ENCODE measurements at places on chromosomes 7 and 10. TPM values are rescaled to one million over a fixed set of nuclear protein-coding genes. Genes with fewer than 3 reads are reported as not detected.

The GBX1 gene
- total RNA-seq = not detected

The OR2A12 gene
- not detected for total RNA-seq

The ZNF727 gene
- not detected for total RNA-seq

The LMBR1 gene
- 105 TPM for total RNA-seq

DNA sequence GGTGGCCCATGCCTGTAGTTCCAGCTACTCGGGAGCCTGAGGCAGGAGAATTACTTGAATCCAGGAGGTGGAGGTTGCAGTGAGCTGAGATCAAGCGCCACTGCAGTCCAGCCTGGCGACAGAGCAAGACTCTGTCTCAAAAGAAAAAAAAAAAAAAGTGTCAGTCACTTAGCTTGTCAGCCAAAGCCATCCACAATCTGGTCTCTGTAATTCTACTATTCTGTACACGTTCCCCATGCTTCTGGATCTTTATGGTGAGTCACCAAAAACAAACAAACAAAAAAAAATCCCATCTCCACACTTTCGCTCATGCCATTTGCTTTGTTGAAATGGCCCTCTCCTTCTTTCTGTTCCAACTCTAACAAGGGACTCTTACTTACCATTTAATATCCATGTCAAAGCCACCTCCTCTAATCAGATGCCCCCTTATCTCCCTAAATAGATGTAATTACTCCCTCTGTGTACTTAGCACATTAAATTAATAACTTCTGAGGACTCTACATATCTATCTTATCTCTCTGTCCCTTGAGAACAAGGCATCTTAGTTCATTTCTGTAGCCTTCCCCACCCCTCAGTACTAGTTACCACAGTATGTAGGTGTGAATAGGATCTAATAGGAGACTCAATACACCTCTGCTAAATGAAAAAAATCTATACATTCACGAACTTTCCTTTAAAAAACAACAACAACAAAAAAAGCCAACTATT, 128.4 kb downstream of the ELMO1 start:
- DNase-seq = peak; percentile 60

GRCh38 chr10:109259293-109259692, 664.0 kb downstream of the XPNPEP1 start:
- DNase-seq = peak; percentile 11

GRCh38 chr7:13198727-13199126, 511.3 kb downstream of the ARL4A start:
- no peak for DNase-seq
